ENCODE measurements at places on chromosomes 6 and 20.

DNA sequence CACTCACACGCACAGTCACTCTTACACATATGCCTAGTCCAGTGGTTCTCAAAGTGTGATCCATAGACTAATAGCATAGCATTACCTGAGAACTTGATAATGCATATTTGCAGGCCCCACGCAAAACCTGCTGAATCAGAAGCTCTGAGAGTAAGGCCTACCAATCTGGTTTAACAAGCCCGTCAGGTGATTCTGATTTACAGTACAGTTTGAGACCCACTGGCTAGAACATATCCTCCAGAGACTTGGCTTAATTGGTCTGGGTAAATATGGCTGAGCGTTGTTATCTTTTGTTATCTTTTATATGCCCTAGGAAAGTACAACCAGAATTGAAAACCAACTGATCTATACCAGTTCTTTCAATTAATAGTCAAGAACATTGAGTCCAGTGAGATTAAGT is 9.6 kb downstream of the TSPYL4 start:
- DNase-seq, result no peak

GRCh38 chr6:133159255-133159795 is 81.8 kb upstream of the EYA4 start:
- DNase-seq, result no peak

DNA sequence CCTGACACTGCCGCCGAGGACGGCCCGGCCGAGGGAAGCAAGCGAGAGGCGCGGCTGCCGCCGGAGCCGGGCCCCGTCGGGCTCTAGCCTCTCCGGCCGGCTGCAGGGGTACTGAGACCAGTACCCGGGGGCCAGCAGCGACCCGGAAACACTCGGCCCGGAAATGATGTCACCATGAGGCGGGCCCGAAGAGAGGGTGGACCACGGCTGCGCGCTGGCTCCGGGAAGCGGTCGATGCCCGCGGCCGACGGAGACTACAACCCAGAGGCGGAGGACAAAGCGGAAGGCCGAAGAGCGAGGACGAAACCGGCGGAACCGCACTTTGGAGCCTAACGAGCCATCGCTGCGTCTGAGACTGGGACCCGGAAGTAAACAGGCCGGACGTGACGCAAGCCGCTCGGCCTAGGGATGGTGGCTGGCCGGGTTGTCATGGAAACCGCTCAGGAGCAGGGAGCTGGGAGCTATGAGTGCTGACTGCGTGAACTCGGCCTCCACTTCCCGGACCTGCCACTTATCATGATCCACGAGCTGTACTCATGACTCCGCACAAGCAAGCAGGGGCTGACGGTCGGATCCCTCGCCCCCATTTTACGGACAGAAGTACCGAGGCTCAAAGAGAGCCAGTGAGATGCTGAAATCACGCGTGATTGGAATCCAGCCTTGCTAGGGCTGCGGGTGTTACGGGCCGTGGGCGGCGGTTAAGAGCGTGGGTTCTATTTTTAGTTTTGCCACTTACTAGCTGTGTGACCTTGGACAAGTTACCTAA is at the start of gene SPATA2:
Gene SPATA2, minus strand, starts transcription at position 150 of the 766 bp plus-strand sequence. CDS start 7,039 bp downstream, outside the sequence.
- DNase-seq, result peak; percentile 78

DNA sequence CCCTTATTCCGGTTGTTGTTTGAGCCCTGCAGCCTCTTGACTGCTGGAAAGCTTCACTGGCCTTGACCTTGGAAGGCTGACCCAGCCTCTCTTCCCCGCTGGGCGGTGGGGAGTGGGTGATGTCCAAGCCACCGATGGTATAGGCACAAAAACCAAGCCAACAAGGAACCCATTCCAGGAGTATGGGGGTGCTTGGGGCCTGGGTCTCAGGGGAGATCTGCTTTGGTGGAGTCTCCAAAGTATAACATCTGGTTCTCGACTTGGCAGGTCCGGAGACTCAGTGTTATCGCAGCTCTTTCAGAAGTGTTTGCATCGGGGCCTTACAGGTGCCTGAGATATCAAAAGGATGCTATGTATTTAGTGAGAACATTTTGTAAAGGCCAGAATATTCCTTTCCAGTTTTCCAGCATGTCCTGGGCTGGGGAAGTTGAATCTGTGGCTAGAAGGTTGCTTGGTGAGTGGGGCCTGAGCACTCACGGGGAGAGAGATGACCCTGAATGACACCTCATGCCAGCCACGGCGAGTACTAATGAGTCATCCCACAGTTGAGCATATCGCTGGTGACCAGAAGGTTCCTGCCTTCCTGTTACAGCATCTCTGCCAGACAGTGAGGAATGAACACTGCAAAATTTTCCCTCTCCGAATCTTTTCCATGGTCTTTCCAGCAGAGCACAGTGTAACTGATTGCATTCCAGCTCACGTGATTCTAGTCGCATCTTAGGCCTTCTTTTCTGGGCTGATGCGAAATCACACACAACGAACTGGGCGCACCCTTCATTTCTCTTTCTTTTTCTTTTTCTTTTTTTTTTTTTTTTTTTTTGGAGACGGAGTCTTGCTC is 133.9 kb downstream of the ZDHHC14 start:
- DNase-seq, result no peak

DNA sequence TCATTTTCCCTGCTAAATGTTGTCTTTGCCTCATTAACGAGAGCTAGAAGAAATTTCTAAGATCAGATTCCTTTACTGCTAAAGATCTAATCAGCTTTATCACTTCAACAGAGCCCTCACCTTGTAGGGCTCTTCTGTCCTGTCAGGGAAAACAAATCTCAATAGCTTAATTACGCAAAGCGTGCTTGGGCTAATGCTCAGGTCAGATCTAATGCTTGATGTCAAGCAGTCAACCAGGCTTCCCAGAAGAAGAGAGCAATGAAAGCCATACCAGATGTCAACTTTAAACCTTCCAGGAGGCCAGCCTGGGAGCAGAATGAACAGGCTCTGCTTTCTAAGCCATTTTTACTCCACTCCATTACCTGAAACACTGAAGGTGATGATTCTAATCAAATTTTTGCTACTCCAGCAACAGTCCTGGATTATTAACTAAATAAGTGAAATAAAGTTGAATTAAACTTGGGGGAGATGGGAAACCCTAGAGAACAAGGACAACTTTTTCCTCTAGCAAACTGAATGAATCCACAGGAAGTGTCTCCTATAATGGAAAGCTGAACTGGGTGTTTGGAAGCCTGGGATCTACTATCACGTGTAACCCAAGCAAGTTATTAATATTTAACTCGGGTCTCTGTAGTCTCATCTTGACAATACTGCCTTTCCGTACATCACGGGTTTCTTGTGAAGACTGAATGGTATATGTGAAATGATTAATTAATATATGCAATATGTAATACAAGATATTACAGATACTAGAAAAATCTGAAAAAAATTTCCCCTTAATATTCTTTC is 273.7 kb downstream of the PTPRK start:
- DNase-seq, result no peak

DNA sequence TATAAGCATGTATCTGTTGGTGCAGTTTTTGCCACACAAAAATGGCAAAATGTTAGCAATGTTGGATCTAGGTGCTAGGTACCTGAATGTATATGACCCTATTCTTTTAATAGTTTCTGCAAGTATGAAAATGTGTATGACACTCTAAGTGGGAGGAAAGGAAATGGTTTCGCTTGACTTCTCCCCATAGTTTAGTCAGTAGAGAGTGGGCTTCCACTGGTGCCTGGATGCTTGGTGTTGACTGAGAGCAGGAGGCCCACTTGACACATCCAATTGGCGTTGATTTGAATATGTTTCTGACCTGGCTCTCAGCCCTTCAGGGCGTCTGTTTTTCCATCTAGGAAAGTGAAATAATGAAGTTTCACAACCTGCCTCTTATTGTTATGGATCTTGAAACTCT is 41.8 kb upstream of the GABRR1 start:
- no peak for DNase-seq

DNA sequence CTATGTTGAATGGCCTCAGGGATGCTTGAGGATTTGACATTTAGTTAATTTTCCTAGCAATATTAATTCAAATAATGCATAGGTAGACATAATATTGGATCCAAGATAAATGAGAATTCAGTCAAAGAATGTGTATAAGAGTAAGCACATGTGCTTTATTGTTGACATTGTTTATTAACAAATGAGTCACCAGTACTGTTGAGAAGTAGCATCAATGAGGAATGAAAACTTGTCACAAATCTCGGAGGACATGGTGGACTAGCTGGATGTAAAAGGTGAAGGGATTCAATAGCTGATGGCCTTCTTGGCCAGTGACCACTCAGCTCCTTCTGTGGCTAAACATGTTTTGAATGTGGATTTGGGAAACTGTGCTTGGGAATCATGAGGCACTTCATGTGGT is 1137.0 kb downstream of the HACE1 start:
- DNase-seq, result no peak

GRCh38 chr6:150200428-150201100 is 57.7 kb downstream of the PPP1R14C start:
- no peak for DNase-seq

DNA sequence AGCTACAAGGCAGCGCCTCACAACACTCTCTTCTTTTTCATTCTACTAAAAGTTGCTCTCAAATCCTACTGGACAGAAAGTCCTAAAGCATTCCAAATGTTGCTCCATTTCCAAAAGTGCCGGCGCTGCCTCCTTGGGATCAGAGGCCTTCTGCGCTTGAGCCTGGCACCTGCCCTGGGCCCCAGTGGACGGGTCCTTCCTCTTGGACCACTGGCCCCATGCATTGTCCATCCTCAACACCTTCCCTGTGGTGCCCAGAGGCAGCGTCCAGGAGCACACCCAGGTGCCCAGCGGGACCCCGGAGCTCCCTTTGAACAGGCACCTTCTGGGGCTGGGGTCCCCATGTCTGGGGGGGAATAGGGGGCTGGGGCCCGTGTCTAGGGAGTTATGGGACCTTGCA is 205.2 kb downstream of the ERMARD start:
- no peak for DNase-seq

DNA sequence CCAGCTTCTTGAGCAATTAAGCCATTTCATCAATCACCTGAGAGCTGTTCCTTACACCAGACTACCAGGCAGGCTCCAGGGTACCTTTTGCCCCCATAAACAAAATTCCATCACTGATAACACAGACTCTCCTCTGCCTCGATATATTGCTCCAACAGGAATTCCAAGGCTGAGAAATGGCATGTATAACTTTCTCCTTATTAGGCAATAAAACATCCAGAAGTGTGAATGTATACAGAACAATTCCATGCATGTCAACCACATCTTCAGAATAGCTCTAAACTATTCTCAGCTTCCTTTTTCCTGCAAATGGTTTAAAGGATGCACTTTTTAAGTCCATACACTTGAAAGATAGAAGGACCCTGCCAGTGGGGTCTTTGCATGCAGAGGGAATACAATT is 73.8 kb downstream of the EDN3 start:
- DNase-seq, result no peak

DNA sequence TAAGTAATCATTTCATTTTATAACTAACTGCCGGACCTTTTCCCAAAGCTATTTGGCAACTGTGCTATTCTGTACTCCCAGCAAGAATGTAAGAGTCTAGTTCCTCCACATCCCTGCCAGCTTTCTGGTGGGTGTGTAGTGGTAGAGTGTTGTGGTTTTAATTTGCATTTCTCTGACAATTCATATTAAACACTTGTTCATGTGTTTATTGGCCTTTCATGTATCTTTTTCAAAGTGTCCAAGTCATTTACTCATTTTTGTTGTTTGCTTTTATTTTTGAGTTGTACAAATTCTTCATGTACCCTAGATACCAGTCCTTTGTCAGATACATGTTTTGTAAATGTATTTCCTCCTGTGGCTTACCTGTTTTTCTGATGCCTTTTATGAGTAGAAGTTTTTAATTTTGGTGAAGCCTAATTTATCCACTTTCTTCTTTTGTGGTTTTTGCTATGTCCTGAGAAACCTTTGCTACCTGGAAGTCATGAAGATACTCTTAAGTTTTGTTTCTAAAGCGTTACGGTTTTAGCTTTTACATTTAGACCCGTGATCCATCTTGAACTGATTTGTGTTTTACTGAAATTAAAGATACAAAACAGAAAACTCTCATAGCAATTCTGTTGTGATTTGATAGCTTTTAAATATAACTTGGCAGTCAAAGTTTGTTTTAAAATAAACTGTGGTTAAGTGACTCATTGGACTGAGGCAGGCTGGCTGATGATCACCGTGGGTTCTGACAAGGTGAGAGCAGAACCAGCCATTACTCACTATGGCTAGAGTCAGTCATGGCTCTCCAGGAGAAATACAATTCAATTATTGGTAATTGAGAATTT is 8.0 kb downstream of the MYLIP start:
- DNase-seq, result no peak

DNA sequence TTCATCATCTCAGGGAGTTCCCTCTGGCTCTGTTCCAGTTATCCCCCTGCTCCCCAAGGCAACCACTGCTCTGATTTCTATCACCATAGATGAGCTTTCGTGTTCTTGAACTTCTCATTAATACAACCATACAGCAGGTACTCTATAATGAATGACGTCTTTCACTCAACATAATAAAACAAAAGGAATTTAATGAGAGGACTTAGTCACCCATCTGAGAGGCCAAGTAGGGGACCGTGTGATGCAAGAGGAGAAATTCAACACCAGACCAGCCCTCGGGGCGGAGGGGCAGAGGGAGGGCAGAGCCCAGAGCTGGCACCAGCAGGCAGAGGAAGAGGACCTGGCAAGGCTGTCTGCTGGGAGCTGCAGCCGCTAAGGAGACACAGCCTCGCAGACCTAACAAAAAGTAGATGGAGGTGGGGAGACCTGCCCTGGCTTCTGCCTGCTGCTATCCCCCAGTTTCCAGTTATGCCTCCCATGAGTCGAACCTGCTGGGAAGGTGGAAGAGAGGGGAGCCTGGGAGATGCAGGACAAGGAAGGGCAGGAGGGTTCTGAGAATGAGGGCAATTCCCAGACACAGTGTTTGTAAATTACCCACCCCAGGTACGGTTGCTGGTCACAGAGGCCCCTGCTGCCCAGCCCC is 13.8 kb downstream of the CCN5 start:
- no peak for DNase-seq

DNA sequence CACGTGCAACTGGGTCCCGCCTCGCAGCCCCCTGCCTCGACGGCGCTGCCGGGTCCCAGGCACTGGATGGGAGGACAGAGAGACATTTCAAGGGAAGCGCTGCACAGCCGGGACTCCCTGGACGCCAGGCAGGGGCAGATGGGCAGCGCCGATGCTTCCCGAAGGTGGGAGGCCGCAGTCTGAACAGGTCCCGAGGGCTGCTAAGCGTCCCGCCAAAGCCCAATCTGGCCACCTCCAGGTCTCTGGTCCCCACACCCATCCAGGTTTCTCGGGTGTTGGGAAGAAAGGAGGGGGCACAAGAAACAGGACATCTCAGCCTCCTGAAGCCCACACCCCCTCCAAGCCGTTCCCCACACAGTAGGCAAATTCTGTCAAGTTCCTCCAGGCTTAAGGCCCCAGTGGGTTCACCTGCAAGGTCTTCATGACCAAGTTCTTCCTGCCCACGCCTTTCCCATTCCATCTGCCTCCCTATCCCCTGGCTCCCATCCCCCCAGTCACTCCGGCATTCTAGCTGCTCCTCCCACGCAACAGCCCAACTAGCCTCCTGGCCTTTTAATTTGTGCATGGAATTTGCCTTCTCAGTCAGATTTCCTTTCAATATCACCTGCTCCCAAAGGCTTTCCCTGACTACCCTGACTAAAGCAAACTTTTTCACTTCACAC is 5.4 kb upstream of the CPXM1 start:
- DNase-seq, result no peak
